ENCODE measurements at places on chromosomes 3 and 15. TPM values are rescaled to one million over a fixed set of nuclear protein-coding genes. Genes with fewer than 3 reads are reported as not detected.
A peak's percentile ranks its signal among the peaks of the same experiment; 100 is the strongest.

The RAB5A gene
- 55.6 TPM for total RNA-seq

The PLA2G4D gene
- not detected for total RNA-seq

The LOXL1 gene
- total RNA-seq: 503 TPM

The ADAMTS7 gene
- total RNA-seq: 35.1 TPM

DNA sequence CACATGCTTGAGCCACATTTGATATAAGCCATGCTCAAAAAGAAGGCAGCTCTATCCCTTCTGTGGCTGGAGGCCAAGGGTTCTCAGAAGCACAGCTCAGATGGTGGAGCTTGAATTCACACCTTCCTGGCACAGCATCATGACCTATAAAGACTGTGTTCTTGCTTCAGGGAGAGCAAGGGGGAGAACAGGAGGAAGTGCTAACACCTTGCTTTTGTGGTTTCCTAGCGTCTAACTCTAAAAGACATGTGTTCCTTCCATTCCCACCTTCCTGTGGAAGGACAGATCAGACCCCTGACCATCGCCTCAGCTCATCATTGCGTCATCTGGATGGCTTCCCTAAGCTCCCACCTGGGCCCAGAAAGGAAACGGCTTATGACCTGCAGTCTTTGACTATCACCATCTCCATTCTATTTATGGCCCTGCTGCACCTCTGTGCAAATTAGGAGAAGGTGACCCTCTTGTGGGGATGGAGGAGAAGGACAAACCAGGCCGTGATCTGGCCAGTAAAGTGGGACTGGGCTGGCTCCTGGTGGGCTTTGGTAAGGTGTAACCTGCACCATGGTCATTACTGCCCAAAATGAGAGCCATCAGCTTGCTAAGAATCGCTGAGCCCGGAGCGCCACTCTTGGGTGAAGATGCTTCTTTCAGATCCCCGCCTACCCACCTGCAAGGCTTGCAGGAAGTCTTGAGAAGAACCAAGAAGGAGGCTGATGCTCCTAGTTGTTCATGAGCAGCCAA is 128.5 kb downstream of the SERPINI1 start:
- DNase-seq: no peak

DNA sequence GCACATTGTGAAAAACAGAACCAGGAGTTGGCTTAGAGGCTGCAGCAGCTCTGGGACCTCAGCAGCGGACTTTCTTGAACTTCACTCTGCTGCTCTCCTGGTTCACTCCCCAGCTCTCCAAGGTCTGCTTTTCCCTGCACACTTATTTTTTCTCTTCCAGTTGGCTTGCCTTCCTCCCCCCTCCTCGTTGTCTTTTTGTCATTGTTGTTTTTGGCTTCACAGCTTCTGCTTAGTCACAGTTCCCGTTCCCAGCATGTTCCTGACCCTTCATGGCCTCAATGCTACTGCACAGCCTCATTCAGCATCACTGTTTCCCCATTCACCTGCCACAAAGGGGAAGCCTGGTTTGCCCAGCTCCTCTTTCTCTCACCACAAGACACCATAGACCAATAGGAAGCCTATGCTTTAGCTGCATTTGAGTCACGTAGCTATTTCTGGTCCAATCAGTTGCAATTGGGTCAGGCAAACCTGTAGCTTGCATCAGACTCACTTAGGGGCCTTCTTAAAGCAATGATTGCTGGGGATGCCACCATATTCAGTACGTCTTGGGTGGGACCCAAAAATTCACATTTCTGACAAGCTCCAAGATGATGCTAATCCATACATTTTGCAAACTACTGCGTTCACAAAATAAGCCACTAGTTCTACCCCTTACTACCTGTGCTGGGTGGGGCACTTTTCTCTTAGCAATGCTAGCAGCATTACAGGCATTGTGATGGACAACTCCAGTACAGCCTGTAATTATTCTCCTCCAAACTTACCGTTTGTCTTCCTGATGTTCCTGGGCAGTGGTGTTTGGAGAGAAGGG is 7.8 kb upstream of the SUMF1 start:
- peak; percentile 92 for DNase-seq

Measured in LHCN-M2 (cell line).